ENCODE measurements at places on chromosomes 1 and 21. TPM values are rescaled to one million over a fixed set of nuclear protein-coding genes. Genes with fewer than 3 reads are reported as not detected.

The LORICRIN gene
- total RNA-seq: not detected

The C1orf141 gene
- total RNA-seq: not detected

The PTGFR gene
- total RNA-seq: not detected

- no peak for DNase-seq
Measured at GRCh38 chr21:37886120-37886519, 30.1 kb downstream of the KCNJ6 start.

GRCh38 chr1:44030605-44031251 is 534 bp downstream of the SLC6A9 start:
- peak; percentile 52 for DNase-seq

GRCh38 chr21:44074315-44074958 is 32.8 kb upstream of the PWP2 start:
- DNase-seq: no peak

Measured in activated CD4-positive, alpha-beta T cell treated with anti-CD3 and anti-CD28 coated beads, Interleukin-2, amount 10 ng/mL, durations not matched to agents 7 days and 5 days (primary cell).